Stimulated activated CD4-positive, alpha-beta T cell treated with anti-CD3 and anti-CD28 coated beads, Interleukin-12 subunit alpha, Interleukin-12 subunit beta, amount 100 ng/mL, for 4 hours (primary cell): ENCODE measurements at places on chromosomes 6 and 20.

DNA sequence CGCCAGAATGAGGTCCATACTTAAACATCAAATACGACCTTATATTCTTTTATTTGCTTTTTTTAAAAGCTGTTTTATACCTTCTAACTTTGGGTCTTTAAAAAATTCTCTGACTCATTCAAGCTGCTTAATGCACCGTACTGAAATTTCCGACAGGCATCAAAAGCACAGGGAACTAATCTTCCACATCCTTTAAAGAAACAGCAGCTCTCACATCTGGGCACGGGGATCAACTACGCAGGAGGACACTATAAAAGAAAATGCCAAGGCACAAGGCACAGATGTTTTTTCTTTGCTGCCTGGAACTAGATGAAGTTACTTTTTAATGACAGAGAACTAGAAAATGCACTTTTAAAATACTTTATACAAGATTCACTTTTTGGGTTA lies 112.4 kb upstream of the ARG1 start:
- no peak for DNase-seq

- no peak for DNase-seq
Observed at GRCh38 chr20:20083807-20084206, 31.5 kb downstream of the CFAP61 start.

DNA sequence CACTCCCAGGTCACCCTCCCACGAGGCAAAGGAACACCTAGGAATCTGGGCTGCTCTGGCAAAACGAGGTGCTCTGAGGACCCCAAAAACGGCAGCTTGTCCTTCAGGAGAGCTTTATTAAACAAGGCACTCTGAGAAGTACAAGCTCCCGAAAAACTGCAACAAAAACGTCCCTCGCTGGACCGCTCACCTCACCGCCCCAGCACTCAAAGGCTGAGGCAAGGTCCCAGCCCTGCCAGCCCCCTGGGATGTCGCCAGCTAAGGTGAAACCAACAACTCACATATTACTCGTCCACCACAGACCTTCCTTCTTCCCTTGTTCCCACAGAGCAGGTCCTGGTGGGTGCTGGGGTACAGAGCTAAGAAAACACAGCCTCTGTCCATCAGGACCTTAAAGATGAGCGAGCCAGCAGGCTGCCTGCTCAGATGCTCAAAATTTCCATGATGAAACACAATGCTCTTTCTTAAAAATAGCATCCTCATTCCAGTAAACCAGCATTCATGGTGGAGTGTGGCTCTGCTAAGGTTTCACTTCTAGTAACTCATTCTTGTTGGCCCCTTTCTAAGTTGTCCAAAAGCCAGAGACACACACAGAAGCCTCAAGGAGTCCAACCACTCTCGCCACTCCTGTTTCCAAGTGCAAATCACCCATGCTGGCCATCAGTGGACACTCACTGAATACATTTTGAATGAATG lies 35.9 kb downstream of the ATP9A start:
- no peak for DNase-seq

GRCh38 chr20:906703-907270 lies 9.3 kb downstream of the ANGPT4 start:
- DNase-seq = no peak

DNA sequence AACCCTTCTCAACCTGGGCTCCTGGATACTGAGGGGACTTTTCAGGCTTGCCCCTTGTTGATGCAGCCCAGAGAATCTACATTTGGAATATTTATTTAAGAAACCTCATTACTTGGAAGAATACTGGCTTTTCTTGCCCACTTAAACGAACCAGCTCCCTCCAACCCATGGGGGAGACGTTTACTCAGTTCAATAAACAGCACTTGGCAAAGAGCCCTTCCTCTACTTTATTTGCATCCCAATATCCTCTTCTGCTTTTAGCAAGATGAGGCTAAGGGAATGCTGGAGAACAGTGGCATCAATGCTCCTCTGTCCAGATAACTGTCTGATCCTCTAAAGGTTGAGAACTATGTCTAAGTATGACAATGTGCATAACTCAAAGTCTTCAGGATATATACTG lies 22.2 kb downstream of the PTPRK start:
- DNase-seq = no peak

GRCh38 chr20:3727401-3728021 lies 5.0 kb upstream of the HSPA12B start:
- no peak for DNase-seq

DNA sequence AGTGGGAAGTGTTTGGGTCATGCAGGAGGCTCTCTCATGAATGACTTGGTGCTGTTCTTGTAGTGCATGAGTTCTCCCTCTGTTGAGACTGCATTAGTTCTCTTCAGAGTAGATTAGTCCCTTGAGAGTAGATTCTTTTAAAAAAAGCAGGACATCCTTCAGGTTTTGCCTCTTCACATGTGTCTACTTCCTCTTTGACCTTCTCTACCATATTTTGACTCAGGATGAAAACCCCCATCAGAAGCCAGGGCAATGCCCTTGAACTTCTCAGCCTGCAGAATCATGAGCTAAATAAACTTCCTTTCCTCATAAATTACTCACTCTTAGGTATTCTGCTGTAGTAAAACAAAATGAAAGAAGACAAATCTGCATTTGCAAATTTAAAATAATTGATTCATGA lies 170.3 kb downstream of the CD109 start:
- no peak for DNase-seq

DNA sequence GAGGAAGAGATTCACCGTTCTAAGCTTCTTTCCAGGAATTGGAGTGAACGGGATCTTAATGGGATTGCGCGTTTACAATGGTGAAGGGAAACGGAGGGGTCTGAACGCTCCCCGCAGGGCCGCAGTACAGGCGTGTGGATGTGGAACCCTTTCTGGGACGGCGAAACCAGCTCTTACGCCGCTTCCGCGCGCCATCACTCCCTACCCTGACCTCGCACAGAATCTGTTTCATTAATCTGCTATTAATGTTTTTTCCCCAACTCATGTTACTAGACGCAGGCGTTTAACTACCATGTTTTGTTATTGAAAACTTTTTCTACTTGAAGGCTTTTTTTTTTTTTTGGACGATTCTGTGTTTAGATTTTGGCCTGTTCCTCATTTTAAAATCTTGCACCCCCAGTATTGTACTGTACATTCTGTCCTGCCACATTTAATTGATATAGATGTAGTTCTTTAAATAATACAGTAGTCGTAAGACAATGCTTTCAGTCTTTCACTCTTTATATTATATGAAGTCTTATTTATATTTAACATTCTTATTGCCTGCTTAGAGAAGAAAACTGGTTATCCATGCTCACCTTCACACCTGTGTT lies 696 bp upstream of the SUPT3H start:
- no peak for DNase-seq

- DNase-seq = no peak
Observed at GRCh38 chr6:45350186-45350710, 22.1 kb downstream of the RUNX2 start.

DNA sequence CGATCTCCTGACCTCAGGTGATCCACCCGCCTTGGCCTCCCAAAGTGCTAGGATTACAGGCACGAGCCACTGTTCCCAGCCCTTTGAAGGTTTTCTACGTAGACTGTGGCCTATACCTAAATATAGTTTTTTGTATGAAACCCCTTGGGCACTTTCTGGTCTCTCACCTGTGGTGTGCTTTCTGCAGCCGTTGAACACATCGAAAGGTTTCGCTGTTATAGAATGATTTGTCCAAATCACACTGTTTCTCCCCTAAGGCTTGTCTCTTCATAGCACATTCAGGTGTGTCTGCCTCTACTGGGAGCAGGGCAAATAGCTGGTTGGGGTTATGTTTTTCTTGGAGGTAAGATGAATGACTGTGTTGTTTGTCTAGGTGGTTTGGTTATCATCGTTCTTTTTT lies 597.9 kb downstream of the RNF144B start:
- DNase-seq = no peak

DNA sequence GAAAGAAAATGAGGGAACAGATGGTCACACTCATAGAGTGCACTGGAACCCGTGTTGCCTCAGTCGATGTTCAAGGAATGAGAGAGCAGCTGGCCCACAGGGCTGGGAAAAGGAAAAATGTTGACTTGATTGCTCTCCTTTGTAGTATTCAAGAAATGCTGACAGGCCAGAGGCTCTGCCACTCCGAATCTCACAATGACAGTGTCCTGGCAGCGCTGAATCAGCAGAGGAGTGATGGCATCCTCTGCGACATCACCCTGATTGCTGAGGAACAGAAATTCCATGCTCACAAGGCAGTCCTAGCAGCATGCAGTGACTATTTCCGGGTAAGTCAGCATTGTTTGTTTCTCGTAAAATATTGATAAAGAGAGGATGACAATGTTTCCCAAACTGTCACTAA lies 51.3 kb downstream of the KLHL32 start:
- DNase-seq = no peak

- no peak for DNase-seq
Observed at GRCh38 chr20:6746901-6747609, 20.4 kb upstream of the BMP2 start.

DNA sequence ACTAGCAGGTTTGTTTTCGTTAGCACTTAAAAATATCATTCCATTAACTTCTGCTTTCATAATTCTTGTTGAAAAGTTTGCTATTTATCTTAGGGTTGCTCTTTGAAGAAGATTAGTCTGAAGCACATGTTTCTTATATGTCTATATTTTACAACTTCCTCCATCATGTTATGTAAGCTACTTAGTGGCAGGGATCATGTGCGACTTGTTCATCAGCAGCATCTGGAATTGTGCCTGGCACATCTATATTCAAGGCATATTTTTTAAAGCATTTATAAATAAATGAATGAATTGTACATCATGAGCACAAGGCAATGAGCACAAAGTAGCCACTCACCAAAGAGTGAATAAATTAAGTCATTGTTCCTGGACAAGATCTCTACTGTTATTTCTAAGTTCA lies 187.2 kb upstream of the COL21A1 start:
- no peak for DNase-seq
